ENCODE measurements at places on chromosomes 5 and 9.
A peak's percentile ranks its signal among the peaks of the same experiment; 100 is the strongest.

GRCh38 chr9:124088476-124088837 is 76.9 kb downstream of the LHX2 start:
- DNase-seq: no peak

DNA sequence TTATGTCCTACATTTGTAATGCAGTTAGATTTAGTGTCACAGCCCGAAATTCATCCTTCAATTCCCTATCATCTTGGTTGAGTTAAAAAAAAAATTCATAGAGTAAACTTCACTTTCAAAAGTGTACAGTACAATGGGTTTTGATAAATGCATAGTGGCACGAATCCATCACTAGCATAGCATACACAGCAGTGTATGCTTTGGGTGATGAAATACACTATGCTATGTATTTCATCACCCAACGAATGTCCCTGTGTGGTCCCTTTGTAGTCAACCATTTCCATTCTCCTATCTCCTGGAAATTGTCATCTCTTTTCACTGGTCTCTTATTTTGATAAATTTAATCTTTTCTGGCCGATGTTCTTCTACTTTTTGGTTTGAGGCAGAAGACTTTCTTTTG is 129.4 kb upstream of the BASP1 start:
- DNase-seq: no peak

- DNase-seq: peak; percentile 95
Measured at GRCh38 chr9:100111235-100111634, 12.2 kb downstream of the INVS start.

- no peak for DNase-seq
Measured at GRCh38 chr5:153572411-153573145, 82.1 kb downstream of the GRIA1 start.

GRCh38 chr9:82149501-82149946 is 161.0 kb downstream of the SPATA31D1 start:
- DNase-seq: no peak

GRCh38 chr5:74149395-74149794 is 491.1 kb downstream of the ENC1 start:
- DNase-seq: no peak

DNA sequence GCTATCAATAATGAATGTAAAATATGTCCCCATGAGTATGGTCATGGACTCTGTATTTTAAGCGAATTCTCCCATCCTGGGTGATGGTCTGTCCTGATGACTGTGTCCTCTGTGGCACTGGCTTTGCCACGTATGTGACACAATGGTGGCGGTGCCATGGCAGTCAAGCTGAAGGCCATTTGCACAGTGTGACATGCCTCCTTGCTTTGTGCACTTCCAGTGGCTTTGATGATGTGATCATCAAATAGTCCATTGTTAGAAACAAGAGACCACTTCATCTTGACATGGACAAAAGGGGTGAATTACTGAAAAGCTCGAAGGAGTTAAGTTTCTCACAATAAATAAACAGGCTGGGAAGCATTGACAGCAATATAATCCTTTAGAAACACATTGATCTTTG is 31.0 kb upstream of the PRRC1 start:
- DNase-seq: no peak

- DNase-seq: no peak
Measured at GRCh38 chr5:10333154-10334006, 20.1 kb upstream of the MARCHF6 start.

DNA sequence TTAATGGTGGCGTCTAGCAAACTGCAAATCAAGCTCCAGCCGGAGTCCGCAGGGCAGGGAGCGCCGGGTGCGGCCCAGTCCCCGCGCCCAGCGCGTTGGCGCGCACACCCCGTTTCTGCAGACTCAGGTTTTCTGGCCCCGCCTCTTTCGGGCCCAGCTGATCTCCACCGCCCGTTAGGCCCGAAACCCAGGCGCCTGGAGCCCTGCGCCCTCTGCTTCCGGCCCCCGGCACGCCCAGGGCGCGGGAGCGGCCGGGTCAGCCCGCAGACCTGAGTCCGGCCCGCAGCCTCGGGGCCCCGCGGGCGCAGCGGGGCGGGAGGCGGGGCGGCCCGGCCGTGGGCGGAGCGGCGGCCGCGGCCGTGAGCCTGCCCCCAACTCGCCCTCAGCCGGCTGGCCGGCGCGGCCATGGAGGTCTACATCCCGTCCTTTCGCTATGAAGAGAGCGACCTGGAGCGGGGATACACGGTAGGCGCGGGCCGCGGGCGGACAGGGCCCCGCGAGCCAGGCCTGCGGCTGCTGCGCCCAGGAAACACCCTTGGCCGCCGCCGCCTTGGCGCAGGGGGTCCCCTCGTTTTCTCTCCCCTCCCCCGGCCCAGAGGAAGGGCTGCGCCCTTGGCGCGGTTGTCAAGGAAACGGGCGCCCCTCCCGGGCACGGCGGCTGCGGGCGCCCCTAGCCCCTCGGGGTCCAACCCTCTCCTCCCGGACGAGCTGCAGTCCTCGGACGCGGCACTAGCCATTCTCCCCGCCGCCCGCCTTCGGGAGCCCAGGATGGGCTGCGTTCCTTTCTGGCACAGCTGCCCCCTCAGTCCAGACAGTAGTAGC is at the start of gene SNX24:
SNX24 (plus strand) TSS at position 385 of the 822 bp plus-strand sequence; CDS start at position 406, 21 bp downstream.
- DNase-seq: no peak

- no peak for DNase-seq
Measured at GRCh38 chr9:86207193-86207592, 52.3 kb downstream of the C9orf153 start.

GRCh38 chr5:113447498-113448050 is 12.8 kb upstream of the TSSK1B start:
- no peak for DNase-seq

DNA sequence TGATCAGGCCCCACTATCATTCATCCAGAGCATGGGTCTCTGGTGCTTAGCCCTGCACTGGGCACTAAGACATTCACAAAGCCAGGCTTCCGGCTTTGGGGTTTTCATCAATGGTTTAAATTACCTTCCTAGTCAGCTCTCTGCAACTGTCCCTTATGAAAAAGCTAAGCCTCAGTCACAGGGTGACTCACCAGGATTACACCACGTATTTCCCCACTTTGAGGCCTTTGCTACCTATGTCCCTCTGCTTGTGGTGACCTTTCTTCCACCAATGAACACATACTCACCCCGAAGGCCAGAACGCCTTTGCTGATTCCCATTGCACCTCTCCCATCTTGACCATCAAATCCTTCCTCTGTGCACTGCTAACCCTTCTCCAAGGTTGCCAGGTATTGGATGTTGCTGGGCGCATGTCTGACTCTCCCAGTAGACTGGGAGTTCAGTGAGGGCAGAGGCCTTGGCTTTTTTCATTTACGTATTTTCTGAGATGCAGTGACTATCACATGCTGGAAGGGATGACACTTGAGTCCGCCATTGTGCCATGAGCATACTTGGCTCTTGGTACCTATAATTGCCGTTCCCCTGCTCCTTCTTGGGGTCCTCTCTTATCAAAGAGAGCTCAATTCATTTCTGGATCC is 58.7 kb upstream of the TNFSF8 start:
- no peak for DNase-seq

DNA sequence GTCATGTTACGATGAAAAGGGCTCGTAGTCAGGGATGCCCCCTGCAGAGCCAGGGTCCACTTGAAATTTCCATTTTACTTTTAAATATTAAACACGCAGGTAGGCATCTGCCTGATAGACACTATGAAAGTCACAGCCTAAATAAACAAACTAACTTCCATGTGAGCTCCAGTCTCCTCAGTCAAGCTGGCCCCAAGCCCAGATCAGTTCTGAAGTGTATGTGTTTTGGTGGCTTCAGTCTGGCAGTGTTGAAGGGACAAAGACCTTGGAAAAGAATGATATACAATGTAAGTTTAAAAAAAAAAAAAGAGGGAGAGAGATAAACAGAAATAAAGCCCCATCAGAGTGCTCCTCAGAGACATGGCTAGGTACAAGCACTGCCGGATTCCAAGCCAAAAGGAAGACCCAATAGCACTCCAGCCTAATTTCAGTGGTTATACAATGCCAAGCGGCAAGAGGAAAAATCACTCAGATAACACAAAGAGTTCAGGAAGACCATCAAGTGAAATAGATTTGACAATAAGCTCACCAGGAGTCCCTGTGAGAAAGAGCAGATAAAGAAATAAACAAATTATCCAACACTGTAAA is 181.0 kb downstream of the BNC2 start:
- DNase-seq: no peak

DNA sequence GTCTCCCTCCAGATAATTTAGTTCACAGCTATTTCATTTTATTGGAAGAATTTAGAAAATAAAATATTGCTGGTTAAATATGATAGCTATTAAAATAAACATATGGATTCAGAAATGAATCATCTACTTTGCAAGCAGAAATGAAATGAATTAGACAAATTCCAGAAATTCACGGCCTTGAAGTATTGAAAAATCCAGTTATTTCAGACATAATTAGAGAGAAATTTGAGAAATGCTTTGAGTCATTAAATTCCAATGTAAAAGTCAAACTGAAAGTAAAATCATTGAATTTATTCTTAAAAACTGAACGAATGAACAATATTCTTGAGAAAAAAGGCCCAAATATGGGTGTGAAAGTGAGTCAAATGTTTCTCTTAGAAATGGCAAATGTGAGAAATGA is 632.6 kb upstream of the EDIL3 start:
- DNase-seq: no peak

- DNase-seq: peak; percentile 13
Measured at GRCh38 chr5:36743891-36744772, 132.4 kb upstream of the NIPBL start.

DNA sequence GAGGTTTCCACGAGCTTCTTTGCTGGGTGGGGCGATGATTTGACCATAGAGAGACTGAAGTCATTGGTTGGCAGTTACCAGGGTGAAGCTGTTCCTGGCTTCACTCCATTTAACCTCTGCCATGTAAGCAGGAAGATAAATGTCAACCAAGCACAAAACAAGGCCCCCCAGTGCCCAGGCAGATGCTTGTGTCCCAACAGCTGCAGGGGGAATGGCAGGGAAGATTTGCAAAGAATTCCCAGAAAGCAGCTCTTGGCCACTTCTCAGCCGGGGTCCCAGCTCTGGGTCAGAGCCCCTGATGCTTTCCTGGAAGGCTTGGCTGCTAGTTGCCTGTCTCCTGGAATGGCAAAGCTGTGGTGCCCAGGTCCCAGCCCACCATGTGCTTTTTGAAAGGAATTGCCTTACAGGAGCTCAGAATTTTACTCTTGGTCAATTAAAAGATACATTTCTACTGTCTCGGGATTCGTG is 383.4 kb downstream of the ENC1 start:
- DNase-seq: no peak

GRCh38 chr5:119353213-119353612 is 2.6 kb upstream of the TNFAIP8 start:
- no peak for DNase-seq

DNA sequence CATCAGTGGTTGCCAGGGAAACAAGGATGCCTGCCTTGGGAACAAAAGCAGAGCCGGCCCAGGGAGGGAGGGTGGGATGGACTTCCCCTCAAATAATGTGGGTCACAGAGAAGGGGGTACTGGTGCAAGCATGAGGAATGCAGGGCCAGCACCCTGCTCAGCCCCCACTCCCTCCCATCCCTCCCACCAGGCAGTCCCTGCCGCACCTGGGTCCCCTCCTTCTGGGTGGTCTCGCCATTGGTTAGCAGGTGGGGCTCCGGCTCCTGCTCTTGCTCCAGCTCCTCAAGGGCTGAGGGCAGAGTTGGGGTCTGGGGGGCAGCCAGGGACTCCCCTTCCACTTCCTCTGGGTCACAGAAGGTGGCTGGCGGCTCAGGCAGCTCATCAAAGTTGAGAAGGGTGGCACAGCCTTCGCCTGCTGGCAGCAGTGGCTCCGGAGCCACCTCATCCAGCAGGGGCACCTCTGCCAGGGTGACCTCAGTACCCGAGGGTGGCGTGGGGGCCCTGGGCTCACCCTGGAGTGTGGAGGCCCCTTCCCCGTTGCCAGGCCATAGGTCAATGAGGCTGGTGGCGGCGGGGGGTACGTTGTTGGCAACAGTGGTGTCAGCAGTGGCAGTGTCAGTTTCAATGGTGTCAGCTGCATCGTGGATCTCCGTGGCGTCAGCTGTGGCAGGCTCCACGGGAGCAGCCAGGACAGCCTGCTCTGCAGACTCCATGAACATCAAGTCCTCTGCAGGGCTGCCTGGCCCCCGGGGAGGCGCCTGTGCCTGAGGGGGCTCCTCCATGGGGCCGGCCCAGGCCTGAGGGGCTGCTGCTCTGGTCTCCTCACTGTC is 11.5 kb downstream of the PRR7 start:
- DNase-seq: no peak

DNA sequence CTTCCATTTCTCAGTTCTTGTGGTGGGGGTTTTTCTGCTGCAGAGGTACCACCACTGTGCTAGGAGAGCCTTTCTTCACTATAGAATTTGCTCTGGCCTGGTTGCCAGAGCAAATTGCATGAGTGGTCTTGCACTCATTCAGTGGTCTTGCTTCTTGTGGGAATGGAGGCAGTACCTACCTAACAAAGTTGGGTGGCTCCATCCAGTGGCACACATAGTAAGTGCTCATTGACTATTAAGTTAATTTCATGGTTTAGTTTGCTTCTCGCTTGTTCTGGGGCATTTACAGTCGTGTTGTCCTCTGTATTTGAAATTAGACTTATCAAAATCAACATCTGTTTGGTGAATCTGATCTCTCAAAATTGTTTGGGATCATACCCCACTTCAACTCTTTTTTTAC is 23.0 kb downstream of the SLC28A3 start:
- no peak for DNase-seq

DNA sequence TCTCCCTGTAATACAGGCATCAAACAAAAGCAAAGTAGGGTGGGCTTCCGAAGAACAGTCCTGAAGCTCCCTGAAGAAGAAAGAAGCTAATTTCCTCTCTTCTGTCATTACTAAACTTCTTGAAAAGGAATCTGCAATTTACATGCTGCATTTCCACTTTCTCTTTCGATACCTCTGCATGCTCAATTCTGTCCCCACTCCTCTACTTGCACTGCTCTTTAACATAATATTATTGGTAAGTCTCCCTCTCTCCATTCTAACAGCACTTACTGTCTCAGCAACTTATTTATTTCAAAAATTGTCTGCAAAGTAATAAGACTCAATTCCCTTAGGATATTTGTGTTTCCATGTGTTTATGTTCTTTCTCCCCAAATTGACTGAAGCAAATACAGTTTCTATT is 3.9 kb upstream of the PLPP1 start:
- DNase-seq: no peak

- DNase-seq: no peak
Measured at GRCh38 chr5:87231037-87231808, 36.5 kb upstream of the RASA1 start.

DNA sequence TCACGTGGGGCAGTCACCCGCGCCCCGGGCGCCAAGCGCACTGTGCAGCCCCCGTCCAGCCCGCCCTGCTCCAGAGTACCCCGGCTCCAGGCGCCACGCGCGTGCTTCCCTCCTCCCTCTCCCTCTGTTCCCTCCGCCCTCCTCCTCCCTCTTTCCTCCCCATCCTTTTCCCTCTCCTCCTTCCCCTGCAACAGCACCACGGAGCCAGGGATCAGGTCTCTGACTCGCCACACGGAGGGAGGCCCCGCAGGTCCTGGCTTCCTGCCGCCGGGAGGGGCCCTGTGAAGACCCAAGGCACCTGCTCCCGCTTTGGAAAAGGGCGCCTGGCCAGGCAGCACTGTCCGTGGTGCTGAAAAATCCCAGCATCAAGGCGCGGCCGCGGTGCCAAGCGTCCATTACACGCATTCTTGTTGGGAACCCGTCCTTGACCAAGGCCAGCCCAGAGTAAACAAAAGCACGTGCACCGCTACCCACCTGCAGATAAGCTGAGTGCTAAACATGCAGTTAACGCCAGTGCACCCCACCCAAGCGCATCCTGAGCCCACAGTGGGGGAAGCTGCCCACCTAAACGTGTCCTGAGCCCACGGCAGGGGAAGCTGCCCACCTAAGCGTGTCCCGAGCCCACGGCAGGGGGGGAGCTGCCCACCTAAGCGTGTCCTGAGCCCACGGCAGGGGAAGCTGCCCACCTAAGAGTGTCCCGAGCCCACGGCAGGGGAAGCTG is 21.7 kb downstream of the SLC6A18 start:
- DNase-seq: no peak

GRCh38 chr9:70795841-70796240 is 325.6 kb downstream of the TRPM3 start:
- no peak for DNase-seq

Measured in non-pigmented ciliary epithelial cell (primary cell).